ENCODE measurements at places on chromosomes 4 and X. TPM values are rescaled to one million over a fixed set of nuclear protein-coding genes. Genes with fewer than 3 reads are reported as not detected.

Gene SOD3
- total RNA-seq: 63.4 TPM

Gene NAP1L3
- 0.76 TPM for total RNA-seq

Gene CENPVL3
- not detected for total RNA-seq

Gene GNPDA2
- 10.2 TPM for total RNA-seq

Gene APLN
- total RNA-seq: 16.8 TPM

Gene LUZP4
- not detected for total RNA-seq

Gene ZGRF1
- 2.1 TPM for total RNA-seq

Gene P2RY8
- 1.9 TPM for total RNA-seq

Gene GRID2
- total RNA-seq: 0.05 TPM

Gene RTL9
- total RNA-seq: 0.38 TPM

Gene CXCL1
- 1.3 TPM for total RNA-seq

Gene ARHGAP10
- 71.8 TPM for total RNA-seq

Gene CENPE
- total RNA-seq: 0.51 TPM

Gene CSN1S1
- total RNA-seq: not detected

Gene KLHL4
- total RNA-seq: 0.89 TPM

Gene TEX11
- total RNA-seq: not detected

Gene EPGN
- total RNA-seq: 0.19 TPM

Gene ODAM
- not detected for total RNA-seq

Gene CPZ
- total RNA-seq: 0.41 TPM

Gene AWAT2
- not detected for total RNA-seq

Gene LDB2
- total RNA-seq: 34.3 TPM

Gene ARHGEF38
- total RNA-seq: not detected

Gene CT47B1
- total RNA-seq: not detected

Gene HMX1
- not detected for total RNA-seq

Gene CLGN
- 76.3 TPM for total RNA-seq

Gene STK26
- total RNA-seq: 1.1 TPM

Gene SLITRK2
- 0.35 TPM for total RNA-seq

Gene GAB3
- 12.1 TPM for total RNA-seq

Gene HAUS7
- total RNA-seq: 18.5 TPM

Gene ESX1
- total RNA-seq: not detected

Gene CFI
- total RNA-seq: 11.5 TPM

Gene DGKK
- not detected for total RNA-seq
